HT-29 (cell line): ENCODE measurements at places on chromosomes 3 and 15. TPM values are rescaled to one million over a fixed set of nuclear protein-coding genes. Genes with fewer than 3 reads are reported as not detected.

GRCh38 chr3:171001957-171002694, 24.4 kb downstream of the SLC2A2 start:
- DNase-seq: peak; percentile 97

- no peak for DNase-seq
Observed at GRCh38 chr3:119800844-119801243, 18.9 kb downstream of the NR1I2 start.

DNA sequence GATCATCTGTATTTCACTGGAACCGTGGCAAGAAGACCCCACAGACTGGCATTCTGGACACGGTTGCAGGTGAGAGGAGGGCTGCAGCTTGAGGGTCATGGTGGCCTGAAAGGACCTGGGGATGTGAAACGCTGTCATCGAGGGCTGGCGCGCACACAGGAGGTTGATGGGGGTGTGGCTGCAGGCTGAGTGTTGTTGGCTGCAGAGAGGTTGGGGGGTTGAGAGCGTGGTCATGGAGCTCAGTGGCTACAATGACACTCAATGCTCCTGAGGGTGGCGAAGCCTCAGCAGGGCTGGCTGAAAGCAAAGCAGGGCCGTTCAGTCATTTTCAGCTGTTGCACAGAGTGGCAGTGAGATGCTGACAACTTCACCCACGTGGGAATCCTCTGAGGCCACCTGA, 21.0 kb downstream of the CPN2 start:
- no peak for DNase-seq

DNA sequence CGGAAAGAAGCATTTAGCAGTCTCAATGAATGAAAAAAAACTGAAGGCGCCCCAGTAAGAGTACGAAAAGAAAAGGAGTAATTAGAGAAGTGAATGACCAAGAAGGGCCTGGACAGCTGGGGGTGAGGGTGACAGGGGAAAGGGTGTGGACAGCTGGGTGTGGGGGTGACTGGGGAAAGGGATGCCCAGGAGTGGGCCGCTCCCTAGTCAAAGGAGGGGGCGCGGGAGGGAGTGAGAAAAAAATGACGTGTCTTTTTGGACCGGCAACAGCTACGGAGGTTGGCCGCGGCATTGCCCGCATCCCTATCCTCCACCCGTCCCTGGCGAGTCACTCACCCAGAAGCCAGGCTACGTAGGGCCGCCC, 274 bp upstream of the ZCWPW2 start:
- peak; percentile 36 for DNase-seq

DNA sequence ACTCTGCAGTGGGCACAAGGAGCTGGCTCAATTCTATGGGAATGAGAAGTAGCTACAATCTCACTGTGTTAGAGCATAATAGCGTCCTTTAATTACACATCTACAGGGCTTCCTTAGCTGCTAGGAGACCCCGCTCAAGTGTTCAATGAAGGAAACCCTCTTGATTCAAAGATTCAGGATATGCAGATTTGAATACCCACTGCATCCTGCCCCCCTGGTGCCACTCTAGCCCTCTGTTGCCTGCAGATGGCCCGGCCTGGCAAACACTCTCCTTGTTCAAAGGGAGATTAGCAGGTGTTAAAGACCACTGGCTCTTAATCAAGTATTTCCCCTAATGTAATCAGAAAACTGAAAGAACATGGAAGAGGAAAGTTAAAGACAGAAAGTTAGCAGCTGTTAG, 356.6 kb downstream of the VGLL3 start:
- DNase-seq: no peak

GRCh38 chr3:152156880-152157279, 111.8 kb upstream of the MBNL1 start:
- DNase-seq: no peak

DNA sequence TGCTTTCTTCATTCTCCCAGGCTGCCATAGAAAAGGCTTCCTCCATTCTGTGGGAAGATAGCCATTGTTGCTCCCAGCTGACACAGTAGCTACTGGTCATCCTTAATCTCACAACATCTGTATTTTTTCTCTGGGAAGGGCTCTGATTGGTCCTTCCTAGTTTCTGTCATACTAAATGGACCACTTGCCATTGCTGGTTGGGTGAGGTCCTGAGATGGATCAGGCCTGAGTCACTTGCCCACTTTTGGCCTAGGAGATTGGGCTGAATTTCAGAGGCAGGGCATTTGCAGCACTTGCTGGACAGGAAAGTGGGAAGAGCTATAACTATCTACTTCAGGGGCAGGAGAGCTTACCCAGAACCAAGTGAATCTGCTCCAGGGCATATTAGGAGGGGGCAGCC, 106.5 kb upstream of the PROK2 start:
- DNase-seq: no peak

- peak; percentile 42 for DNase-seq
Observed at GRCh38 chr3:71466483-71466882, 117.0 kb downstream of the FOXP1 start.

GRCh38 chr15:90710436-90711027, 6.6 kb upstream of the BLM start:
- no peak for DNase-seq

DNA sequence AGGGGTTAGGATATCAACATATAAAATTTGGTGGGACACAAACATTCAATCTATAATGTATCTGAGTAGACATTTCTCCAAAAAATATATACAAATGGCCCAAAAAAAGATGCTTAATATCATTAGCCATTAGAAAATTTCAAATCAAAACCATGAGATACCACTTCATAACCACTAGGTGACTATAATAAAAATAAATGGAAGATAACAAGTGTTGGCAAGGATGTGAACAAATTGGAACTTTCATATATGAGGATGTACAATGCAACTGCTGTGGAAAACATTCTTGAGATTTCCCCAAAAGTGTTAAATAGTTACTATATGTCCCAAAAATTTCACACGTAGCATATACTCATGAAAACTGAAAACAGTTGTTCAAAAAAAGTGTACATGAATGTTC, 36.5 kb upstream of the WNT7A start:
- no peak for DNase-seq

DNA sequence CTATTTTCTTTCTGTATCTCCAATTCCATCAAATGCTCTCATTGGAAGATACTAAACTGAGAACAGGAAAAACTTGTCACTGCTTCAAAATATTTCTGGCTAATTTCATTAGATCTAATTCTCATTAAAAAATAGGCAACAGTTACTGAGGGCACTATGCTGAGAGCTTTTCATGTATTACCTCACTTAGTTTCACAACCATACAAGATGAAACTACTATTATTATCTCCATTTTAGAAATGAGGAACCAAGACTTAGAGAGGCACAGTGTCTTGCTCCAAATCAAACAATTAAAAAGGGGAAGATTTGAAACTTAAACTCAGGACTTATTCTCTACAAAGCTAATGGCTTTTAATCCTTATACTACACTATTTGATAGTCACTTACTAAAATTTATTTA, 7.2 kb upstream of the OTOL1 start:
- no peak for DNase-seq

DNA sequence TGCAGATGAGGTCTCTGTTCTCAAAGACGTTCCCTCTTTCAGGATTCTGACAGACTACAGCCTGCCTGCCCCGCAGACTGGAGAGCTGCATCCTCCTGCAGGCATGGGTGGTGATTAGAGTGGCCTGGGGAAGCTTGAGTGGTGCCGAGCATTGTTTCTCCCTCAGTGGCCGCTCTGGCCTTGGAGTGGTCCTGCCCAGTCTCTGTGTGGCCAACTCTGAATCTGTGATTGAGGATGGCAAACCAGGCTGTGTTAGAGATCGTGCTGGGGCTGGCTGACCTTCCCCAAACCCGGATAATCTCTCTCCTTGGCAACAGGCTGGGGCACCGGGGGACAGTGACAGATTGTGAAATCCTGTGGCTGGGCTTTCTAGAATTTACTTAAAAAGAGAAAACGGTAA, 11.0 kb upstream of the ADCY5 start:
- no peak for DNase-seq

DNA sequence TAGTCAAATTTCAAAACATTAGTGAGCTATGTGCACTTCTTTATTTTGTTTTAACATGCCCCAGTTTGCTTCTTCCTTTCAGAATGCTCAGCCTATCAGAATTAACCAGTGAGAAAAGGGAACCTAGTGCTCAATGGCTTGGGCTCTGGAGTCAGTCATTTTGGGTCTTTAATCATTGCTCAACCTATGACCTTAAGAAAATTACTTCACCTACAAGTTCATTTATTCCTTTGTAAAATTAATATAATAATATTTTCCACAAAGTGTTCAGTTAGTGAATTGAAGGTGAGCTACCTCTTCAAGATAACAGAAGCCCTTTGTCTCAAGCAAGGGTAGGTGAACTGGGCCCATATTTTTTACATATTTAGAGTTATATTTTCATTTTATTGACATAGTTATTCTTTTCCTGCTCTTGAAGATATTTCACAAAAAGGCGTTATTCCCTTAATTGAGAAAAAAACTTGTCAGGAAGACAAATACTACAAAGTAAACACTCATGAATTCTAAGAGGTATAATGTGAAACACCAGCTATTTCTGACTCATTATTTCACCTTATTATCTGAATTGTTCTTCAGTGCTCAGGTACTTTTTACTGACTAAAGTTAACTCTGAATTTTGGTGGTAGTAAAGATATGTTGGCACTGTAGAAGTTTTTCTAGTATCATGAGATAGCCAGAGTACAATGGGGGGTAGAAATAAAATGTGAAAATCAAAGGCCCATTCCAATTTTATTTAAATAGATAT, 415.5 kb downstream of the NAALADL2 start:
- no peak for DNase-seq

GRCh38 chr3:170528726-170529125, 57.1 kb downstream of the SLC7A14 start:
- no peak for DNase-seq

- peak; percentile 40 for DNase-seq
Observed at GRCh38 chr15:72271895-72272212, 500 bp downstream of the PARP6 start.

DNA sequence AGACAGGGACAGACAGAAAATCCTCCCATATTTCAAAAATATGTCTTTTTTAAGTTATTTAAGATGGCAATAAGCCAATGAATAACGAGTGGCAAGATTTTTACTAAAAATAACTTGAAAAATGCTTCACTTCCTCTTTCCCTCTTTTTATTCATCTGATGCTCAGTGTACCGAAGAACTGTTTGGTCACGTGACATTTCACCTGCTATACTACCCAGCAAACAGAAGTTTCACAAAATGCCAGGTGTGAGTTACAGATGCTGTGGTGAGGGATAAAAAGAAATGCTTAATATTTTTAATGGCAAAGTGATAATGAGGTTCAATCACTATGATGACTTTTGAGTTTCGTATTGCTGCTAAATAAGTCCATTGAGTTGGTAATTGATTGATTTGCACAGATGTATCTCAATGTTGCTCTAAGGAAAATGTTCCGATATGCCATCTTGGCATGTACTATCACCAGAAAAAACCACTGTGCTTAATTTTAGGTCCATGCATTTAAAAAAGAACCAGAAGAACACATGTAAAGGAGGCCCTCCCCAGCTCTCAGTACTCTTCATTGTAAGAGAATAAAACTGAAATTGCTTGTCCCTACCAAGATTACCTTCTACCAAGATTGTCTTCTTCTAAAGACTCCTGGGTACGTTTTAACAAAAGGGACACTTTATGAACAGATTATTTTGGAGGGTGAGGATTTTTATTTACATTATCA, 26.0 kb upstream of the SEC62 start:
- DNase-seq: no peak

DNA sequence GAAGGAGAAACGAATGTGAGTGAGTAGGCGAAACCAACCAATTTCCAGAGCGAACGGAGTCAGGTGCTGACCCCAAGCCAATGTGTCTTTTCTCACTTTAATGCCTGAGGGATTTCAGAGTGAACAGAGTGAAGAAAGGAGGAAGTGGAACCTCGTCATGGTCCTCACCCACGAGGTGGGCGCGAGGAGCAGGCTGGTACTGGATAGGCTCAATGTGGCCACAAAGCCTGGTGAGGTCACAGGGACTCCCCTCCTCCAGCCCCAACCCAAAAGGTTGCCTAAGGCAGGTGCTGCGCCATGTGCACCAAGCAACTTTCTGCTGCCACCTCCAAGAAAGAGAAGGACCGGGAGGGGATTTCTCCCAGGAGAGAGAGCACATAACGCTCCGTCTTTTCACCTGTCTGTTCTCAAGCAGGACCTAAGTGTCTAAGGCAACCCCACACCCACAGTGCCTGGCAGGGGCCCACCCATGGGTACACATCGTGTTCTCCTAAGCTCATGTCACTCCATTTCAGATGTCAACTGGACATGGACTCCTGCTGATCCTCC, 3.8 kb downstream of the NRROS start:
- DNase-seq: no peak

- no peak for DNase-seq
Observed at GRCh38 chr15:39511916-39512260, 69.0 kb upstream of the THBS1 start.

DNA sequence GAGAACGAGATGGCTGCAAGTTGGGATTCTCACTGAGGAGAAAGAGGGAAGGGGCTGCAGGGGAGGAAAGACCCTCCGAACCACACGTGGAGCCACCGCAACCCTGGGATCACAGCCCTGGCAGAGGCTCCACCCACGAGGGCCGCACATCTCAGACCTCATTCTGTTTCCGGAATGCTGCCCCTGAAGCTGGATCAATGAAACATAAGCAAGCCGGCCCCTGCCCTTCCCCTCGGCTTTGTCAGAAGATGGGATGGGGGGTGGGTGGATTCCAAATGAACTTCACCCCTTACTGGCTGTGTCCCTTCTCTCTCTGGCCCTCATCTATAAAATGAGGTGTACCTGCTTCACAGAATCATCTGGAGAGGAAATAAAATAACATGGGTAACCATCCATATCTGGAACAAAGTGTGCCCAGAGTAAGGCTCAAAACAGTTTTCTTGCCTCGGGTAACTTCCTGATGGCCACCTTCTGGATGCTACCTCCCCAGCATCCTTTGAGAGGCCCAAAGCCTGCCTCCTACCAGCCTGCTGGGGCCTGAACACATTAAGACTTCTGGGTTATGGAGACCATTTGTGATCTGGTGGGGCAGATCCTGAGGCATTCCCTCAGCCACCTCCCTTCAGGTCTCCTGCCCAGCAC, 4.6 kb upstream of the CCDC9B start:
- DNase-seq: no peak

GRCh38 chr3:190972840-190973270, 110.4 kb upstream of the GMNC start:
- no peak for DNase-seq

GRCh38 chr3:44893097-44893496, 18.7 kb downstream of the TGM4 start:
- no peak for DNase-seq

- DNase-seq: no peak
Observed at GRCh38 chr15:61811952-61812351, 248.3 kb downstream of the VPS13C start.

Gene PKM
- total RNA-seq: 1,702 and 1,855 TPM in 2 replicates

Gene LRRC15
- not detected in 2 replicates for total RNA-seq

Gene SEMA3F
- 14.6 and 16.5 TPM in 2 replicates for total RNA-seq

Gene GOLGA8G
- not detected in 2 replicates for total RNA-seq

Gene PXK
- total RNA-seq: 0.23 and 0.89 TPM in 2 replicates

Gene ZNF662
- not detected in 2 replicates for total RNA-seq

Gene ITGB5
- total RNA-seq: 408 and 414 TPM in 2 replicates

Gene TRIM59
- total RNA-seq: 5.1 and 6.1 TPM in 2 replicates

Gene ADAMTS9
- 0.05 TPM in 1 of 2 replicates, not detected in the other for total RNA-seq

Gene PDE8A
- total RNA-seq: 29.9 and 30.4 TPM in 2 replicates

Gene CCR4
- not detected in 2 replicates for total RNA-seq

Gene SLC28A1
- 0.08 and 0.13 TPM in 2 replicates for total RNA-seq
